ENCODE measurements at places on chromosomes 1 and 21.
A peak's percentile ranks its signal among the peaks of the same experiment; 100 is the strongest.

GRCh38 chr1:17218939-17219338 is 14.0 kb downstream of the PADI1 start:
- no peak for DNase-seq

- peak; percentile 19 for DNase-seq
Measured at GRCh38 chr1:228938537-228938901, 203.2 kb downstream of the RHOU start.

DNA sequence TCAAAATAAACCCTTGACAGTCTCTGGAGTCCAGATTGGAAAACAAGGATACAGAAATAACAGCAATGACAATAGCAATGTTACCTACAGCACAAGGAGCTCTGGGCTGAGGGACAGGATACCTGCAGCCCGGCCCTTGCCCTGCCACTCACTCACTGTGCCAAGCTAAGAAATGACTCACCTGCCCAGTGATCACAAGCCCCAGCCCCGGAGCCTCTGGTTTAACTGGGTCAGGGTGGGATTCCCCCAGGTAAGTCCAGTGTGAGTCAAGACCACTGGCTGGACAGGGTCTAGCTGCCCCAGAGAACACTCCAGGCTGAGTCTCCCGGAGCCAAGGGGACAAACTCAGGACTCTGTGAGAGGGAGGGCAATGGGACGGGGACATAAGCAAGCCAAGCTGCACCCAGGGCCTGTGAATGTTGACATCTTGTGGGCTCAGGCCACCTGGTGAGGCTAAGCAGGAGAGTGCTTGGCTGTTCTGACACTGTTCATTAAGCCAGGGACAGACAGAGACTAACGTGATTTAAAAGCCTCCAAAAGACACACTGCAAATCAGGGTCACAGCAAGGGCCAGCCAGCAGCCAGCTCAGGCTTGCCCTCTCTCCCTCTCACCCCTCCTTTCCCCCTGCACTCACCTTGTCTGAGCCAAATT is 64.1 kb downstream of the MIS18A start:
- DNase-seq: no peak

DNA sequence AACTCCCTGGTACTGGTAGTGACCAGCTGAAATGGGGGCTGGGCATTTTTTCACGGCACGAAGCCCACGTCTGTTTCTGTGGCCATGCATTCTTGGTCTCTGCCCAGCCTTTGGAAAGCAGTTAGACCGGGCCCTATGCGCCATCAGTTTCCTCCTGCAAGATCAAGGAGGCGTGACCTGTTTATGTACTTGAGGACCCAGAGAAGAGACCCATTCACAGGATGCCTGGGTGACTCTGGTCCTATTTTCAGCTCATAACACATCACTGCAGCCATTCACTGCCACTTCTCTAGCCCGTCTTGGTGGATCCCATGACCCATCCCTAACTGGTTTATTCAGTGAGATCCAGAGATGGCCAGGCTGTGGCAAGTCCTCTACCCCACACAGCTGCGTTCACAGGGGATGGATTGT is 70.4 kb downstream of the SPSB1 start:
- DNase-seq: no peak

DNA sequence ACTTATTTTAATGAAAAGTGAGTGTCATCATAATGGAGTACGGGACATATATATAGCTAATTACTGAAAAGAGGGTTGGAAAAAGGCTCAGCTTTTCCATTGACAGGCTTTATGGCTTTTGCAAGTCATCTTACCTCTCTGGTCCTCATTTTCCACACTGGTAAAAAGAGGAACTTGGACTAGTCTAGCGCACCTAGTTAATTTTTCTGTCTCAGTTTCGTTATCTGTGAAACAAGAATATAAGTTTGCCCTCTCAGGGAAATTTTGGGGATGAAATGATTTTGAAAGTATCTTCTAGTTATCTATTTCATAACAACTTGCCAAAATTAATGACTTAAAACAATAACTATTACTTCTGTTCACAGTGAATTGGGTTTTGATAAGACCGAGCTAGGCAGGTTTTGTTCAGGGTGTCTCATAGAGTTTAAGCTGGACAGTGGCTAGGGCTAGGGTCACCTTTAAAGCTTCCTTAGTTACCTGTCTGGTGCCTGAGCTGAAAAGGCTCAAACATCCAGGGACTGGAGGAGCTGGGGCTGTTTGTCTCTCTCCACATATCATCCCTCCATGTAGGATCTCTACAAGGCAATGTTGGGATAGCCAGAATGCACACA is 91.7 kb downstream of the TYW3 start:
- DNase-seq: no peak

DNA sequence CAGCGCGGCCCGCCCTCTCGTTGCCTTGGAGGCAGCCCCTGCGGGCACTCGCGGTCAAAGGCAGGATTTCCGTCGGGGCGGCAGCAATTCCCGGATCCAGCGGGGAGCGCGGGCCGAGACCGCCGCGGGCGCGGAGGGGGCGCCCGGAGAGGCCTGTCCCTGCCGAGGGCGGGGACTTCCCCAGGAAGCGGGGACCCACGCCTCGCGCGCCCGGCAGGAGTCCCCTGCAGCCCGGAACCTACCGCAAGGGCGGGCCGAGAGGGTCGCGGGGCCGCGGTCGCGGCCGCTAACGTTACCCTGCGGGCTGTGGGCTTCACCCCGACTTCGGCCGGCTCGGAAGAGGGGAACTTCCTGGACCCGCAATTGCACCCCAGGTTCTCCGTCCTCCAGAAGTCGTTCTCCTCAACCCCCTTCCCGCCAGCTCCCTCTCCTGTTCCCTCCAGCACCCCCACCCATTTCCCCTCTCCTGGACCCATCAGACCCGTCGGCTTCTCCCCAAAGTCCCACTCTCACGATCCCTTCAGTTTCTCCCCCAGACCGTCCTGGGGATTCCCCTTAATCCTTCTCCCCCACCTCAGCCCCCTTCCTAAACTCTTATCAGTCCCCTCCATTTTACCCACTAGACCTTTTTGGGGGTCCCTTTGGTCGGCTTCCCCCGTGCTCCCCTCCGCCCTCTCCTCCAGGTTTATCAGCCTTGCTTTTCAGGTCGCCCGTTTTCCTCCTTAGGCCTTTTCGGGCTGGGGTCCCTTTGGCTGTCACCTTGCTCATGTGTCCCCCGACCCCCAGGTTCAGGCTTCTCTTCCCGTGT is 604 bp downstream of the FGR start:
- peak; percentile 64 for DNase-seq

DNA sequence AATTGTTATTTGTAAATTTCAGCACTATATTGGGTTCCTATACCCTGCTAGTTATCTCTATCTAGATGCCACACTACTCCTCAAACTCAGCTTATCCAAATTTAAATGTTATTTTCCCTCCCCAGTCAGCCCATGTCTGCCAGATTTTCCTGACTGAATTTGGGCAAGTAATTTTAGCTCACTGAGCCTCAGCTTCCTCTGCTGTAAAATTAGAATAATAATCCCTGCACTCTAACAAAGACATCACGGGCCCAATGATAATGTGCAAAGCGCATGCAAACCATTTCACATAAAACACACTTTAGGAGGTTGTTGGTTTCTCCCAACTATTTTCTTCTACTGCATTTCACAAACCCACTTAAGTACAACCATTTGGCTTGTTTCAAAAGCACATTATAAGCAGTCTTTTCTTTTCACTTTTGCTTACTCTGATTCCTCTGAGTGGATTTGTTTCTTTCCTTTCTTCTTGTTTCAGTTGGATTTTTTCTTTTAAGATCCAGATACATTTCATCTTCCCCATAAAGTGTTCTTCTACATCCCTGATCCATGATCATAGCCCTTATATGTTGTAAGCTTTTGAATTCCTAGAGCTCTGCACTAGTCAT is 152.8 kb upstream of the DPT start:
- no peak for DNase-seq

- no peak for DNase-seq
Measured at GRCh38 chr1:9027307-9027706, 1.1 kb upstream of the SLC2A7 start.

DNA sequence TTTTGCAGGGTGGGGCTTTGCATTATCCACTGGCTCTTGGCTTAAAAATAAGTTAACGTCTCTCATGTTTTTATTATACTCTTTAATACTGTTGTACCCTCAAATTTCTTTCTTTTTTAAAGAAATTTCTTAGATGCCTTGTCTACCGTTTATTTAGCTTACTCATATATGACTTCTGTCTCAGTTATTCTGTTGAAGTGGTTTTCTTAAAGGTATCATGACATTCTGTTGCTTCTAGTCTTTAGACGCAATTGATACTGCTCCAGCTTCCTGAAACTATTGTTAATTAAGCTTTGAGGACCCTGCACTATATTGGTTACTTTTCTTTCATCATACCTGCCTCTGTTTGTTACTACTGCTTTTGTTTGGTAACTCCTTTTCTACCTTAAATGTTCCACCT is 11.7 kb downstream of the PKN2 start:
- no peak for DNase-seq

- no peak for DNase-seq
Measured at GRCh38 chr1:222370913-222371675, 176.8 kb downstream of the HHIPL2 start.

DNA sequence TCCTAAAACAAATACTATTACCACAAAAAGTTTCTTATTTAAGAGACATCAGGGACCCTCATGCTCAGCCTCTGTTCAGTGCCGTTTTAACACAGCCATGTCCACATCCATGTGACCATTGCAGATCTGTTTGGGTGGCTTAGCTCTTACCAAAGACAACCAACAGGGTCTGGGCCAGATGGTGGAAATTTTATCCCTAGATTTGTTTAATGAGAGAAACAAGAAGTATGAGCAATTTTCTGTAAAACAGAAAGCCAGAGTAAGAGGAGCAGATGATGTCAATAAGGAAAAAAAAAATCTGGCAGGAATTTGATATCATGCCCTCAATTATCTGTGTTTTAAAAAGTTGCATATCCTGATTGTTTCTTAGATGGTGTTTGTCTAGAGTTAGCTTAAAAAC is 299.9 kb downstream of the TM2D1 start:
- no peak for DNase-seq

GRCh38 chr1:202968351-202968750 is 1.3 kb upstream of the CYB5R1 start:
- DNase-seq: no peak

DNA sequence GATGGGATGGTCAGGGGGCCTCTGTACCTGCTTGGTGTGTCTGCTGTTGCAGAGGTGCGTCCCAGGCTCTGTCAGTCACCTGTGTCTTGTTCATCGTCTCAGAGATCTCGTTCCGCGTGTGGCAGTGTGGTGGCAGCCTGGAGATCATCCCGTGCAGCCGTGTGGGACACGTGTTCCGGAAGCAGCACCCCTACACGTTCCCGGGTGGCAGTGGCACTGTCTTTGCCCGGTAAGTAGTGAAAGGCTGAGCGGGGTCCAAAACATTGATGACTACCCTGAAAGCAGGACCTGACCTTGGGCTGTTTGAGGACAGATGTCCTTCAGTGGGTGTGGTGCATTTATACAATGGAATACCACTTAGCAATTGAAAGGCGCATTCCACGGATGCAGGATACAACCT is 171.0 kb downstream of the PGBD5 start:
- DNase-seq: no peak

DNA sequence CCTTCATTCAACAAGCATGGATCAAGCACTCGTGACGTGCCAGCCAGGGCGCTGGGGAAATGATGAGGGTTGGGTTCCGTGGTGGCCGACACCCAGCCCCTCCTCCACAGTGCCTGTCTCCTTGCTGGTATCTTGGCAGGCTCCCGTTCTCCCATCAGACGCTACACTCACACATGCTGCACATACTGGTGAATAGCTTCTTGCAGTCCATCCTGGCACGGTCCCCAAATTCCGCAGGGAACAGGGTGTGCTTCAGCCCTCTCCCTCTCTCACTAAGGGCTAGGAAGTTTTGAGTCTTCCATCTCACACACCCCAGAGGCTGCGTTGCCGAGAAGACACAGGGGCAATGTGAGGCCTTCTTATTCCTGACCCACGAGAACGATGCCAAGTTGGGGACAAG is 10.1 kb upstream of the MEF2D start:
- no peak for DNase-seq

- DNase-seq: no peak
Measured at GRCh38 chr1:37092937-37093336, 58.6 kb upstream of the GRIK3 start.

DNA sequence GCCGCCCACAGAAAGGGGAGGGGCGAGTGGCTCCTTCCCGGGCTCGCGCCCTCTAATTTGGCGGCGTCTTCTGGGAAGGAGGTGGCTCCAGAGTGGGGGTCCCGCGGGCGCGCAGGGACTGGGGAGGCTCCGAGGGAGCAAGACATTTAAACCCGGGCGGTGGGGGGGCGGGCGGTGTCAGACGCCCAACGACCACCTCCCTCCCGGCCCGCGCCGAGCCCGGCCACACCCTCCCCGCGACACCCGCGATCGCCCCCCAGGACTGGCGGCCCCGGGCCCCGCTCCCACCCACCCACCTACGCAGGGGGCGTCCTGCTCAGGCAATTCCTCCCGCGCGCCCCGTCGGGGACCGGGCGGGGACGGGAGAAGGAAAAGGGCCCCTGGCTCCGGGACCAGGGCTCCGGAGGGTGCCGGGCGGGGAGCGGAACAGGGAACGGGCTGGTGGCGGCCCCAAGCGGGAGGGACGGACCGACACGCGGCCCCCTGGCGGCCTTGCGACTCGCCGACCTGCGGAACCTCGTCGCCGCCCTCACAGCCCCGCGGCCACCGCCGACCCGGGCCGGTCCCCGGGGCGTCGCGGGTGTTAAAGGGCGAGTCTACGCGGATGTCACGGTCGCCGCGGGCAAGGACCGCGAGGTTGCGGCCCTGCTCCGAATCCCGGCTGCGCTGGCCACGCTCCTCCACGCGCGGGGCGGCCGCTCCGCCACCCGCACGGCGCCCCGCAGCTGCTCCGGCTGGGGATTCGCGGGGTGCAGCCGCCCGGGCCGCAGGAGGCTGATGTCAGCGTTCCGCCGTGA is 94.0 kb upstream of the FMN2 start:
- peak; percentile 74 for DNase-seq

- DNase-seq: no peak
Measured at GRCh38 chr1:90508376-90509167, 208.5 kb downstream of the BARHL2 start.

- no peak for DNase-seq
Measured at GRCh38 chr1:59520194-59520593, 223.3 kb downstream of the FGGY start.

- no peak for DNase-seq
Measured at GRCh38 chr1:195637539-195637938, 970.7 kb downstream of the KCNT2 start.

- DNase-seq: no peak
Measured at GRCh38 chr1:168751195-168751650, 22.2 kb upstream of the DPT start.

- DNase-seq: no peak
Measured at GRCh38 chr1:153933430-153933829, 10.7 kb upstream of the GATAD2B start.

Measured in nephron progenitor cell (in vitro differentiated cells).